GM03348 (cell line): ENCODE measurements at places on chromosomes 2 and 18.

DNA sequence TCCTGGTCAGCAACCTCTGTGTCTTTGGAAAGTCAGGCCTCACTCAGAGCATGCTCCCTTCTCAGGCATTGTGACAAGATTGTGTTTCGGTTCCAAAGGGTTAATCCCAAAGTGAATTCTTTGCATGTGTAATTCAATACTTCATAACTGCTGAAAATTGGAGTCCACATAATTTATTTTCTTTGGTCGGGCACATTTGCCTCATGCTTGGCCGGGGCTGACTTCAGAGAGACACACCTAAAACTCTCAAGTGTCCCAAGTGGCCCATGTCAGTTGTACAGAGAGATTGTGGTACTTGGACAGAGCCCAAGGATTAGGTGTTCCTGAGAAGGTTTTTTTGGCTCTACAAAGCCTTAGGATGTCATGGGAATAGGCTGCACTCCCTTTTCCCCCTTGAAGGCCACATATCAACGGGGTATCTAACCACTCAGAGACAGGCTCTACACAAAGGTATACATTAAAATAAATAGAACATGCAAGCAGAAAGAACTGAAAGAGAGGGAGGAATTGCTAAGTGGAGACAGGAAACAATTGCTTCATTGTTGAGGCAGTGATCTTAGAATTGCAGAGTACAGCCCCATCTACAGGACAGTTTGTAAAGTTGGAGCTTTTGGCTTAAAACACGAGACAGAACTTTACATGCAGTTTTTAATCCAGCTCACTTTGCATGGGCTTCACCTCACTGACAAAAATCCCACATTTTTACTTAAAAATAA lies 1232.3 kb upstream of the ZEB2 start:
- DNase-seq = peak; percentile 69

DNA sequence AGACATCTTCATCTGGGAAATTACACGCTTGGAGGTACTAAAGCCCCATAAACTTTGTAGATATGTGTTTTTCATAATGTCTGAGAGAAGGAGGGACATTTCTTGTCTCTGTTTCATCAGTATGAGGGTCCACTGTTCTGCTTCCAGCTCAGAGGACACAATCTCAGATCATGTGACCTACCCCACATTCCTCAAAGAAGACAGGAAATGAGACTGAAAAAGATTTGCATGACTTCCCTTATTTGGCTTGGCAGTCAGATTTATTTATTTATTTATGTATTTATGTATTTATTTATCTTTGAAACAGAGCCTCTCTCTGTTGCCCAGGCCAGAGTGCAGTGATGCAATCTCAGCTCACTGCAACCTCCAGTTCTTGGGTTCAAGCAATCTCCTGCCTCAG lies 463.7 kb upstream of the RGPD4 start:
- DNase-seq = no peak

GRCh38 chr2:221485503-221485870 lies 86.6 kb downstream of the EPHA4 start:
- DNase-seq = peak; percentile 47

DNA sequence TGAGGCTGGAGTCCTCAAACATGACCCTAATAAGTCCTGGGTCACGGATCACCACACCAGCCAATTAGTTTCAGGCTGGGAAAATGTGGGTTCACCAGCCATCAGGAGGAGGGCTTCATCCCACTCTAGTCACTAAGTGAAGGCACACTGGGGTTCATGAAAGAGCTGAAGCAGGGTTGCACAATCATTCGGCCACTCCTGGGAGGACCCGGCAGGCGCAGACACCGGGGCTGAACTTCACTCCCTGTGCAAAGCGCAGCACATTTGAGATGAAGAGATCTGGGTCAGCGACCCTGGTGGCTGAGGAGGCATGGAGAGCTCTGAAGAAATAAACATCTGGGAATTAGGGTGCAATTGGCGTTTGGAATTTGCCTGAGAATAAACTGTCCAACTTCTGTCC lies 684.4 kb upstream of the SALL3 start:
- no peak for DNase-seq

DNA sequence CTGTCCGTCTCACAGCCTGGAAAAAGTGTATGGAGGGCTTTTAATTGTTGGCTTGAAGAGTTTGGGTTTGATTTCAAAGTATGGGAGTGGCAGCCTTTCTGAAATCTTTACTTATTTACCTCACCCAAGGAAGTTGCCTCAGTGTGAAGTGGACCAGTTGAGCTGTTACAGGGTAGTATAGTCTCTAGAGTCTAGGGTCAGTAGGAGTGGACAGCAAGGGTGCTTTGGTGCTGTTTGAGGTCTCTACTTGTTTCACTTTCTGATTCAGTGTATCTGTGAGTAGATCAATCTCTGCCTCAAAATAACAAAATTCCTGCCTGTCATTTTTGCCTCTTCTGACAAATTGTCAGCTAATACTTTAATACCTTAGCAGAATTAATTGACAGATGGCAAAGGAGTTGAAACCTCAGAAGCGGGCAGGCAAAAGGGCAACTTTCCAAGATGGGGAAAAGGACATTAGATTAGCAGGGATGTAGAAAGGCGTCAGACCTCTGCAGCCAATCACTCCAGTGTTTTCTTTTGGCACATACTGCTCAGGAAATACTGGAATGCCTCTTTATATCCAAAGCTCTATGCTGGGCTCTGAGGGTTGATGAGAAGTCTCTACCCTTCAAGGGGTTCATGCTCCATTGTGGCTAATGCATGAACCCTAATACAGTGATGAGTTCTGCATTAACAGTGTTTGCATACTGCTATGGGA lies 5.9 kb downstream of the RIOK3 start:
- DNase-seq = no peak

- DNase-seq = no peak
These were observed 137.4 kb upstream of the CTDP1 start for GRCh38 chr18:79542213-79542612.

DNA sequence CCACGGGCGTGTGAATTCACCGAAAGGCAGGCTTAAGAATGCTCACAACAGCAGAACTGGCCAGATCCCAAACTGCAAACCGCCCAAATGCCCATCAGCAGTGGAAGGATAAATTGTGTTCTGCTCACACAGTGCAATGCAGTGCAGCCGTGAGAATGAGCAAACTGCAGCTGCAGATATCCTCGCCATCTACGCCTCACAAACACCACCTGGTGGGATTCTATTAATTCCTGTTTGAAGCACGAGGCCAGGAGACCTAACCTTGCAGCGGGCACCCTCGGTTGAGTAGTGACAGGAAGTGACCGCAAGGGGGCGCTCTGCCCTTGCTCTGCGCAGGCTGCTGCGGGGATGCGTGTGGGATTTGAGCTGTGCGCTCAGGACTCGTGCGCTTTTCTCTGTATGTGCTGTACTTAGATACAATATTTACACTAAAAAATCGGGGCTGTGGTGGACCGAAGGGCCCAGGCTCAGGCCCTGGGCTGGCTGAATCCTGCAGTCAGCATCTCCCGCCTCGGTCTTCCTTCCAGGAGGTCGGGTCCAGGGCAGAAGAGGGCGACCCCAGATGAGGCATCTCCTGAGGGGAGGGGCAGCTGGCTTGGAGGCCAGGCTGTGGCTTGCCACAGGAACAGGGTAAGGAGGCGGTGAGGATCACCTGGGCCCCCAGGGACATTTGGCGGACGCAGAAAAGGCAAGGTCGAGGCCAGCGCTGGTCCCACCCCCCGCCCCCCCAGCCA lies 19.8 kb upstream of the PDIA6 start:
- DNase-seq = peak; percentile 93

DNA sequence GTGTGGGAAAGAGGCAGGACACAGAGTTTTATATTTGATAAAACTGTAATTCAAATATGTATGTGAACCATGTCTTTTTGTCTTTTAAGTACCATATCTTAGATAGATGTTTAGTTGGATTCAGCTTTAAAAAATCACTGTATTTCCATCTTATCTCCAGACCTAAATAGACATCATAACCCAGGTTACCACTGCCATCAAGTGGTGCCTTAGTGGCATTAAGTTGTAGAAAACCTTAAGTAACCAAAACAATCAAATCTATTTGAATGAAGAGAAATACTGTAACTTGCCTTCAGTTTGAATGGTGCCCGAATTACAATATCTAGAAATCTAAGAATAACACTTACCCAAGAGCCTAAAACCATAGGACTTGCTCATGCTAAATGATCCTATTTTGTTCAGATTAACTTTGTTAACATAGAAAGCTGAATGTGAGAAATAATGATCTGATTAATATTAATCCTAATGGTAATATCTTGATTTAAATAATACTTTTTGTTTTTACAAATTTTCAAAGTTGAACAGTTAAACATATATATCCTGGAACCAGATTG lies 92.5 kb upstream of the MAP2 start:
- no peak for DNase-seq

DNA sequence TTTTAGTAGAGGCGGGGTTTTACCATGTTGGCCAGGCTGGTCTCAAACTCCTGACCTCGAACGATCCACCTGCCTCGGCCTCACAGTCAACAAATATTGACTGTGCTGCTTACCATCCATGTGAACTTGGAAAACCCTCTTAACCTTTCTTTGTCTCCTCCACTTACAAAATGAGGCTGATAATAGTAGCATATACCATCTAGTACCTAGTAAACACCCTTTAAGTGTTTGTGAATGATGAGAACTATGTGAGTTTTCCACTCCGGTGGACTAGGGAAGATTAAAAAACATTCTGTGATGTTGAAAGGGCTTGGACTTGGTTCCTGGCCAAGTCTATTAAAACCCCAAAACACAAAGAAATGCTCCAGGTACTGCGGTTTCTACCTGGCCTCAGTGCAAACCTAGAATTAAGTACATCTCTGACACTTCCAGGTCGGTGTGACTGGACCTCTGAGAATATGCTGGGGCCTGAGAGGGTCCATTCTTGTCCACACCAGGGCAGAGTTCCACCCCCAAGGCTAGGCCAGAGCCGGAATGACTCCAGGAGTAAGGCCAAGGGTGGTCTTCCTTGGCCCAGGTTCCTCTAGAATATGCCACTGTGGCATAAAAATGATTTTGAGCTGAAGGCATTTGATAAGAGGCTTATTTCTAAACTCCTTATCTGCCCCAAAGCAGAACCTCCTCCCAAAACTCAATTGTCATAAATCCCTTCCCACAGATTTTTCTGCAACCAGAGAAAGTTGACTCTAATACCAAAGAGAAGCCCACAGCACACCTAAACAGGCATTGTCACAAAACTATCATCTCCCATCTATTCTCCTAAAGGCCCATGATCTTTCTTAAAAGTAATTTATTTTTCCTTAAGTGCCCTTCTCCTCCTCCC lies 217.5 kb downstream of the TGIF1 start:
- no peak for DNase-seq

DNA sequence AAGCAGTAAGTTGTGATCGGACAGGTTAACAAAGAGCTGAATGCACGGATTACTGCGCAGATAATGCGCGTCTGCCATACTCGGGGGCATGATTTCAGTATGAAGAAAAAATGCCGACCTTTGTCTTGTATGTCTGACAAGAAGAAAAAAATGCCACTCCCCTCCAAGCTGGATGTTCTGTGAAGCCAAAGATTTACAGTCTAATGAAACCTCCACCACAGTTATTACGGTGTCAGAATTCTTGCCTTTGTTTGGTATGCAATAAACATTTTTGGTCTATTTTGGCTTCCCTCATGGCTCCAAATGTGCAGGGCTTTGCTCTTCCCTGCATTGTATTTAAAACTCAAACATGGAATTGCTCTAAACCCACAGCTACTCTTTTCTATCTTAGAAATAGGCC lies 72.2 kb upstream of the THUMPD2 start:
- DNase-seq = peak; percentile 65

- peak; percentile 79 for DNase-seq
These were observed 535 bp downstream of the ATG4B start for GRCh38 chr2:241637795-241638660.

DNA sequence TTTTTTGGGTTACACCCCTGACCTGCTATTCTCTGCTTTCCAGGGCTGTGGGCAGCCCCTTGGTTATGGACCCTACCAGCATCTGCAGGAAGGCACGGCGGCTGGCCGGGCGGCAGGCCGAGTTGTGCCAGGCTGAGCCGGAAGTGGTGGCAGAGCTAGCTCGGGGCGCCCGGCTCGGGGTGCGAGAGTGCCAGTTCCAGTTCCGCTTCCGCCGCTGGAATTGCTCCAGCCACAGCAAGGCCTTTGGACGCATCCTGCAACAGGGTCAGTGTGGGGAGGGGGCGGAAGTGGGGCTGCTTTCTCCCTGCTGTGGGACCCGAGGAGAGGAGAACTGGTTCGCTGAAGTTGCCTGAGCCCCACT lies 9.7 kb upstream of the WNT10A start:
- no peak for DNase-seq

- DNase-seq = no peak
These were observed 29.4 kb upstream of the DNAH7 start for GRCh38 chr2:196097864-196098660.

- no peak for DNase-seq
These were observed 159.3 kb downstream of the GLI2 start for GRCh38 chr2:120894966-120895365.

DNA sequence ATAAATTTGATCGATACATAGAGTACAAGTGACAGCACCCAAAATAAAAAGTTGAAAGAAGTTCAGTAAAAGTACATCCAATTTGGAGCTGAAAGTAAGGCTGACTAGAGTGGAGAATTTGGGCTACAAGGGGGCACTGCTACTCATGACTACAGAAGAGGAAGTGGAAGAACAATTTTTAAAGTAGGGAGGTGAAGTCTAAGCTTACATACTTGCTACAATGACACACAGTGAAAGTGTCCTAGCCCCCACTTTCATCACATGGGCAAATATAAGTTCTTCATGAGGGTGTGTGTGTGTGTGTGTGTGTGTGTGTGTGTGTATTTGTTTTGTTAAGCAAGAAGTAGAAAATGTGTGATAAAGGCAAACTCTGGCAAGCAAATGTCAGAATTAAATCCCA lies 45.7 kb downstream of the MAP3K2 start:
- no peak for DNase-seq

DNA sequence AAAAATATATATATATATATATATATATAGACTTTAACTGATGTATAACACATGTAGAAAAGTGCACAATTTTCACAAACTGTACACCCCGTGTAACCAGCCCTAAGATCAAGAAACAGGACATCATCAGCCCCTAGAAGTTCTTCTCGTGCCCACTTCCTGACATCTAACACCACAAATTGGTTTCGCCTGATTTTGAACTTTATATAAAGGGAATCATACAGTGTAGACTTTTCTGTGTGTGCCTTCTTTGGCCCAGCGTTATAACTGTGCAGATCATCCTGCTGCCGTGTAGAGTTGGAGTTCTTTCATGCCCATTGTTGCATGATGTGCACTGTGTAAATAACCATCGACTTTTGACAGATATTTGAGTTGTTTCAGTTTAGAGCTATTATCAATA lies 41.0 kb downstream of the SMAD7 start:
- no peak for DNase-seq

- no peak for DNase-seq
These were observed 107.1 kb downstream of the TTN start for GRCh38 chr2:178700136-178700535.

GRCh38 chr2:25566094-25566493 lies 107.3 kb downstream of the DTNB start:
- DNase-seq = no peak

- DNase-seq = no peak
These were observed 39.0 kb downstream of the KANSL1L start for GRCh38 chr2:210132239-210132638.

DNA sequence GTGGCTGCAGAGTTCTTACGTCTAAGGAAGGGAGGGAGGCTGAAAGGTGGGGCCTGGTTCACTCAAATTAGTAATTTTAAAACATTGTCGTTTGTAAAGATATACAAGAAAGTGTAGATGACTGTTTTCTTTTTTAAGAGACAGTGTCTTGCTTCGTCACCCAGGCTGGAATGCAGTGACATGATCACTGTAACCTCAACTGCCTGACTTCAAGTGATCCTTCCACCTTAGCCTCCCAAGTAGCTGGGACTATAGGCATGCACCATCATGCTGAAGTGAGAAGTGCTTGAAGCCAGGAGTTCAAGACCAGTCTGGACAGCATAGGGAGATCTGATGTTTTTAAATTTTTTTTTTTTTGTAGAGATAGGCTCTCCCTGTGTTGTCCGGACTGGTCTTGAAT lies 52.9 kb downstream of the HNRNPLL start:
- DNase-seq = no peak
